Thoracic aorta (tissue), 2 donors: ENCODE measurements at places on chromosomes 6 and 20. TPM values are rescaled to one million over a fixed set of nuclear protein-coding genes. Genes with fewer than 3 reads are reported as not detected.

- no peaks in the 10 kb centered on the region for H3K27me3 ChIP-seq
- H3K4me1 ChIP-seq = peaks cover 20% of the 10 kb centered on the region
- peak; percentile 7 for DNase-seq
- H3K4me3 ChIP-seq = no peak overlapping the region
- no peaks in the 10 kb centered on the region for H3K36me3 ChIP-seq
These were observed 32.6 kb downstream of the CEP85L start for GRCh38 chr6:118618676-118619377.

DNA sequence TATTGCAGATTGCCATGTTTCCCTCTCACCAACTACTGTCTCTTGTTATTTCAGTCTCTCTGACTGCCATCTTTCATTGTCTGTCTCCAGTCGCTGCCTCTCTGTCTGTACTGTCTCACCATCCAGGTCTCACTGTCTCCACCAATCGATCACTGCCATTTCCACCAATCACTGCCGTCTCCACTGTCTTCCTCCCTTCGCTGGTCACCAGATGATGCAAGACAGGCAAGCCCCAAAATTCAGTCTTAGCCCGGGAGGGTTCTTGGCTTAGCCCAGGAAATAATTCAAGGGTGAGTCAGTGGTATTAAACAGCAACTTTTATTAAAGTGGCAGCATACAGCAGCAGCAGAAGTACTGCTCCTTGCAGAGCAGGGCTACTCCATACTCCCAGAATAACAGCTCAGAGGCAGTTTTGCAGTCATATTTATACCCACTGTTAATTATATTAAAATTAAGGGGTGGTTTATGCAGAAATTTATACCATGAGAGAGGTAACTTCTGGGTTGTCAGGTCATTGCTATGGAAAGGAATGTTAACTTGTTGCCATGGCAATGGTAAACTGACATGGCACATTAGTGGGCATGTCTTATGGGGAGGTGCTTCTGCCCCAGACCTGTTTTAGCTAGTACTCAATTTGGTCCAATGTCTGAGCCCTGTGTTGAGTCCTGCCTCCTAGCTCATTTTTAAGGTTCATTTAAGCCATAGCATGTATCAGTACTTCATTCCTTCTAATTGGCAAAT is 23.0 kb upstream of the ECHDC1 start:
- no peaks in the 10 kb centered on the region for H3K27me3 ChIP-seq
- no peaks in the 10 kb centered on the region for H3K36me3 ChIP-seq
- H3K4me1 ChIP-seq = peaks cover 8% of the 10 kb centered on the region
- DNase-seq = no peak
- H3K27ac ChIP-seq = peak overlapping the region; percentile 19
- H3K4me3 ChIP-seq = no peak overlapping the region

- no peak overlapping the region for H3K27ac ChIP-seq
- no peaks in the 10 kb centered on the region for H3K27me3 ChIP-seq
- no peak overlapping the region for H3K4me3 ChIP-seq
- no peak for DNase-seq
These were observed 3.2 kb downstream of the DEF6 start for GRCh38 chr6:35300848-35301247.

Gene FOXA2
- total RNA-seq = not detected

DNA sequence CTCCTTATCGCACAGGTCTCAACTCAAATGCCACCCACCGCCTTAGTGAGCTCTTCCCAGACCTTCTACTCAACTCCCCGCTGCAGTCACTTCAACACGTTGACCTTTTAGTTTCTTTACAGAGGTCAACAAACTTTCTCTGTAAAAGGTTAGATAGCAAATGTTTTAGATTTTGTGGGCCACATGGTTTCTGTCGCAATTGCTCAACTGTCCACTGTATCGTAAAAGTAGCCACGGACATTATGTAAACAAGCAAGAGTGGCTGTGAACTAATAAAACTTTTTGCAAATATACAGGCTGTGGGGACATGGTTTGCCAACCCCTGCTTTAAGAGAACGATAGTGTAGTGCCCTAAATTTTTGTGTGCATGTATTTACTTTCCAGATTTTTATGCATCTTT is 247.6 kb upstream of the TSHZ2 start:
- H3K27me3 ChIP-seq = no peaks in the 10 kb centered on the region
- no peak overlapping the region for H3K27ac ChIP-seq
- H3K4me1 ChIP-seq = no peaks in the 10 kb centered on the region
- H3K36me3 ChIP-seq = no peaks in the 10 kb centered on the region

GRCh38 chr6:117553142-117553541 is 49.2 kb downstream of the GOPC start:
- DNase-seq = no peak
- no peaks in the 10 kb centered on the region for H3K36me3 ChIP-seq
- peaks cover 12% of the 10 kb centered on the region for H3K4me1 ChIP-seq
- H3K4me3 ChIP-seq = no peak overlapping the region
- H3K27me3 ChIP-seq = no peaks in the 10 kb centered on the region
